Activated naive CD8-positive, alpha-beta T cell treated with anti-CD3 and anti-CD28 coated beads, Interleukin-2, amount 50 U/mL, for 24 hours (primary cell): ENCODE measurements at places on chromosomes 1 and 21.

- DNase-seq: no peak
These were observed 7.8 kb upstream of the PTTG1IP start for GRCh38 chr21:44881198-44881872.

DNA sequence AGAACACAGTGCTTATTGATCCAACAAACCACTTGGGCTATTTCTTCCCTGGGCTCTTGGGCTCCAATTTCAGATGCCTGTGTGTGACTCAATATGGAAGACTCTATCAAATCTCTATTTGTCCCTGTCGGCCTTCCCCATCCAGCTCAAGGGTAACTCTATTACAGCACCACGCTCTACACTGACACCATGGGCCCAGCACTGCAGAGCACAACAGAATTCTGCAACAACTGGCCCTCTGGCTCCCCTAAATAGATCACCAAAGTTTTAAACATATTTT is 51.7 kb downstream of the CAPZB start:
- no peak for DNase-seq

- no peak for DNase-seq
These were observed 55.3 kb upstream of the WASF2 start for GRCh38 chr1:27545271-27545670.

DNA sequence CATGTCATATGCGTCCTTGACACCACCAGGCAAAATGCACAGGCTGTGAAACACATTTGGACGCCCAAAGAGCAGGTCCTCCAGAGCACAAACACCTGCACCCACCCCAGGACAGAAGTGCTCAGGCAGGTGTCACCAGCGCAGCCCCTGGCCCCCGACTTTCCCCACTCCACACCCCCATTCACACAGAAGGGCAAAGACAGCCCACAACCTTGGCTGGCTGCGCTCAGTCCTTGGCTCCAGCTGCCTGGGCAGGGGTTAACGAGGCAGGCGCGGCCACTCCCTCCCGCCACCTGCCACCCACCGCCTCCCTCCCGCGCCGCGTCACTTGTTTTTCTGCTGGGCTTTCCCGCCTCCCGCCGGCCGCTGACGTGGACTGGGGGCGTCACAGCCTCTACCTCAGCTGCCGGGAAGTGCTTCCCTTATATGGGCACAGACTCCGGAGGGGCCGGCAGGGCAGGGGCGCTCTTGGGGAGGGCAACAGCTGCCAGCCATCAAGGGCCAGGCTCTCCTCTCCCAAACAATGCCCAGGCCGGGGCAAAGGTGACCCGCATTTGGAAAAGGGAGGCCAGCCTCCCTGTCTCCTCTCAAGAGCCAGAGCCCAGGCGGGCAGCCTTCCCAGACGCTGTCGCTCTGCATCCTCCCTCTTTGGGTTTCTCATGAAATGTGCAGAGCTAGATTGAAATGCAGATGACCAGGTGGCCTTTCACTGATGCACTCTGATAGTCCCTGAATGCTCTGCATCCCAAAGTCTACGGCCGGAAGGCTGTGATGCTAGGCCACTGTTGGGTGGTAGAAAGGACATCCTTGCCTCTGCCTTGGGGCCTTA is 14.8 kb upstream of the BTG2 start:
- peak; percentile 99 for DNase-seq

DNA sequence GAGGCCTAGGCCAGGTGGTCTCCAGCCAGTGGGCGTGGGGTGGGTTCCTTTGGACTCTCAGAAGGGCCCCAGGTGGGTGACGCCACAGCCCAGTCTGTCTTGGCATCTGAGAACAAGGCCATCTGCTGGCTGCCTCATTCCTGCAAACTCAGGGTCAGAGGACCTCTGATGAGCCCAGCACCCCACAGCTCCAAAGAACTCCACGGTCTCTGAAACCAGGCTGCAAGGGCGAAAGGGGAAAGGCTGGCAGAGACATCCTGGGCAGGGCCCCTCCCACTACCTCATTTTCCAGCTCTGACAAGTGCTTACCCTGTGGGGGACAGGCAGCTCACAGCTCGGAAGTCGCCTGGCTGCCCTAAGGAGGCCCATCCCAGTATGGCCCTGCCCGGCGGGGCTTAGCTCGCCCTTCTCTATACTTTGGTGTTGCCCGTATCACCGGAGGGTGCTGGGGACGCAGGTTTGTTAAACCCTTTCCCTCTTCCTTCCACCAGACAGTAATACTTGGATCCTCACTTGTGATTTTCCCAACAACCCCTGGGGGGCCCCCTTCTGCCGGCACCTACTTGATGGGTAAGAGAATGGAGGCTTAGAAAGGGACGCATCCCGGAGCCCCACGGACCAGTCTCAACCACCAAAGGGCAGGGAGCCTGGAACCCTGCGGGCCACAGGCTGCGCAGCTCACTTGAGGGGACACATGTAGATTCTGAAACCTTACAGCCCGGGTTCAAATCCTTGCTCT is 10.9 kb upstream of the EDN2 start:
- DNase-seq: peak; percentile 26

- DNase-seq: no peak
These were observed 43.2 kb upstream of the FMO2 start for GRCh38 chr1:171141688-171142415.

- DNase-seq: no peak
These were observed 437.4 kb downstream of the NPHP4 start for GRCh38 chr1:5554784-5555183.

DNA sequence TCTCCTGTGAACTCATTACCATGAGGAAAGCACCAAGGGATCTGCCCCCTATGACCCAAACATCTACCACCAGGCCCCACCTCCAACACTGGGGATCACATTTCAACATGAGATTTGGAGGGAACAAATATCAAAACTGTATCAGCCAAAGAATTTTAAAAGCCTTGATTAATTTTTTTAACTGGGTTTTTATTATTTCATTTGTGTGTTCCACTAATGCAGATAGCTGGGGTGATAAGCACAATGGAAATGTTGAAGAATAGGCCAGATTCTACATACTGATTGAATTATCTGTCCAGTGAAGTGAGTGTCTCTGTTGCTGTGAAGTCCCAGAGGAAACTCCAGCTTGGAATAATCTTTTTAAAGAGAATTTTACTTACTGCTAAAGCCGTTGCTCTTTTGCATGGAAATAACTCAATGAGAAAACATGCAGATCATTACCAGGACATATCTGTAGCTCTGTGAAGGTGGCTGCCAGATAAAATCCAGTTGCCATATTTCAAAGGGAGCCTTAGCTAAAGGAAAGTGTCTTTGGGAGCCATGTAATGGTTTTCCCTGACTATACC is 44.4 kb upstream of the DHCR24 start:
- no peak for DNase-seq

DNA sequence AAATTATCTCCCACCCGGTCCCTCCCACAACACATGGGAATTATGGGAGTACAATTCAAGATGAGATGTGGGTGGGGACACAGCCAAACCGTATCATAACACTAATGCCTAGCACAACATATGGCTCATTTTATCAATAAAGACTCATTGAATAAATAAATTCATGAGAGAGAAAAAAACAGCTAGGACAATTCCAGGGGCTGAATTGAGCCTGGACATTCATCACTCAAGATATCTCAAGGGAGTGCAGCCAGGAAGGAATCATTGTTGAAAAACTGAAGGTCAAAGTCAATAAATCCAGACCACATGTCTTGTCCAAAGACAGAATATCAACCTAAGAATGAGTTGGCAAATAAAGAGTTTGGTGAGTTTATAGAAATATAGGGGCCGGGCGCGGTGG is 644.1 kb downstream of the PLPP3 start:
- DNase-seq: no peak

GRCh38 chr1:226863446-226863845 is 7.0 kb upstream of the PSEN2 start:
- DNase-seq: no peak

- peak; percentile 34 for DNase-seq
These were observed 3.1 kb downstream of the C1orf162 start for GRCh38 chr1:111476761-111477309.

DNA sequence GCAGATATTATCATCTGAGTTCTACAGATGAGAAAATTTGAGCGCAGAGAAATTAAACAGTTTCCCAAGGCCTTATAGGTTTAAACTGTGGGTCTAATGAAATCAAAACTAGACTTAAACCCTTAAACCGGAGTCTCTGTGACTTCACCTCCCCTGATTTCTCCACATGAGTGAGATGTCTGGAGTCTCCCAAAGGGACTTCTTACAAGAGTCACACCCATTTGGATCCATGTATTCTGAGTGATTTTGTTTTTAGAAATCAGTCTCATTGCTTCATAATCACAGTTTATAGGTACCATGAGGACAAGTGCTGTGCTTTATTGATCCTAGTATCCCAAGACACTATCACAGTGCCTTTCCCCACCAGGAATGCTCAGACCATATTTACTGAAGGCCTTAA is 206.0 kb upstream of the JUN start:
- no peak for DNase-seq

DNA sequence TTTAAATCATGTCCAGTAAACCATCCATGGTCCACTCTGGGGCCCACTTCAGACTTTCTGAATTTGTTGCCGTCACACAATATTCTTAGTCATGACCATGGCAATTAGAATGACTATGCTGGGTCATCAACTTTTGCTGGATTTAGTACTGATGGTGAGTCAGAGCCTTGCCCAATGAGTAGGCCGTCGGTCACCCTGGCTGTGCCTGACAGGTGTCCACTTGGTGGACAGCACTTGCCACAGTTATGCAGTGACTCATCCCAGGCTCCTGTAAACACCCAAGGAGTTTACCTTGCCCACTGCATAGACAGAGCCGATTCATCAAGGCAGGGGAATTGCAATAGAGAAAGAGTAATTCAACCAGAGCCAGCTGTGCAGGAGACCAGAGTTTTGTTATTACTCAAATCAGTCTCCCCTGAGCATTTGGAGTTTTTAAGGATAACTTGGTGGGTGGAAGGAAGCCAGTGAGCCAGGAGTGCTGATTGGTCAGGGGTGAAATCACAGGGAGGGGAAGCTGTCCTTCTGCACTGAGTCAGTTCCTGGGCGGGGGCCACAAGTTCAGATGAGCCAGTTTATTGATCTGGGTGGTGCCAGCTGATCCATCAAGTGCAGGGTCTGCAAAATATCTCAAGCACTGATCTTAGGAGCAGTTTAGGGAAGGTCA is 333.8 kb downstream of the PTPRU start:
- no peak for DNase-seq

GRCh38 chr1:38547321-38547720 is 312.3 kb downstream of the RRAGC start:
- DNase-seq: no peak

DNA sequence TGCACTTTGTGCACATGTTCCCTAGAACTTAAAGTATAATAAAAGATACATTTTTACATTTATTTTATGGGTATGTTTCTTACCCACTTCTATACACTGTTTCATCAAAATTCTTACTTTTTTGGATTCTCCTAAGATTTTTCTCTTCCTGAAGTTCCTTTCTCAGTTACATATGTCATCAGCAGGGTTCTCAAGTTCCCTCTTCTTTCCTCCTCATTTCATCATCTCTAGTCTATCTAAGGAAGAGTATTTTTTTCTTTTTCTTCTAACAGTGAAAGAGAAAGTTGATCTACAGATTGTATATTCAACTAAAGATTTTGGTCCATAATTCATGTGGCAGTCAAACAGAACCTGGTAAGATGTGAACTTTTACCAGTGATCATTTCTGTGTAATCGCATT is 41.2 kb upstream of the CYYR1 start:
- DNase-seq: no peak

DNA sequence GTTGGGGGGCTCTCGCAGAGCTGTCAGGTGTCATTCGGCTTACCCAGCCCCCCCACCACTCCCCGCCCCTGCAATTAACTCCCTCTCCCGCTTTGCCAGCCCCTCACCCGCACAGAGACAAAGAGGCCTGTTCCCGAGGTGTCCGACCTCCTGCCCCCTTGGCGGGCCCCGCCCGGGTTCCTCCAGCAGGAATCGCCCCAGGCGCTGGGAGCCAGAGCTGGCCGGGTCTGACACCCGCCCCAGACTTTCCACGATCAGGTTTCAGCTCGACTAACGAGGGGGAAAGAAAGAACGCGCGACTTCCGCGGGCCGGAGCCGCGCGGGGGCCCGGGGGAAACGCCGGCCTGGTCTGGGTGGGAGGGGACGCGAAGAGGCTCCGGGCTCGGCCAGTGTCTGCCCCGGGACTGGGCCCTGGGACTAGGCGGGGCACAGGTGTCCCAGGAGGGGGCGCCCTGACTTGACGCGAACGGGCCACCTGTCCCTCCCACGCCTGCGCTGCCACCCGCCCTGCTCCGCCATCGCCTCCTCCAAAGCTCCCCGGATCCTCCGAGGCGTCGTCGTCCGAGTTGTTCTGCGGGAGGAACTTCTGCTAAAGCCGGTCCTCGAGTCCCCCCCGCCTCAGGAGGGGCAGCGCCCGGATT is 36.4 kb upstream of the HHAT start:
- DNase-seq: peak; percentile 42

DNA sequence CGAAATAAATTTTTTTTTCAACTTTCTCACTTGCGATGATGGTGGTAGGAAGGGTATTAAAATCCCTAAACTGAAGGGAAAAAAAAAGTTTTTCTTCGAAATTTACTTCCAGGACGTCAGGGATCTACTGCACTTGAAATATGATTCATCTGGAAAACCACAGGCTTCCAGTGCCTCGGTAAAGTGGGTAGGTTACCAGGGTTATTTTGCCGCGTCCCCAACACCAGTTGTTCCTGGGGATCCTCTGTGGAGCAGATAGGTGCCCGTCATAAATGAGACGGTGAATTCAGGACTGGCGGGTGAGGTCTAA is 773 bp downstream of the RABIF start:
- DNase-seq: no peak

GRCh38 chr1:224132901-224133300 is 19.0 kb downstream of the FBXO28 start:
- DNase-seq: no peak

- DNase-seq: no peak
These were observed 16.6 kb upstream of the PTP4A2 start for GRCh38 chr1:31954607-31955283.

DNA sequence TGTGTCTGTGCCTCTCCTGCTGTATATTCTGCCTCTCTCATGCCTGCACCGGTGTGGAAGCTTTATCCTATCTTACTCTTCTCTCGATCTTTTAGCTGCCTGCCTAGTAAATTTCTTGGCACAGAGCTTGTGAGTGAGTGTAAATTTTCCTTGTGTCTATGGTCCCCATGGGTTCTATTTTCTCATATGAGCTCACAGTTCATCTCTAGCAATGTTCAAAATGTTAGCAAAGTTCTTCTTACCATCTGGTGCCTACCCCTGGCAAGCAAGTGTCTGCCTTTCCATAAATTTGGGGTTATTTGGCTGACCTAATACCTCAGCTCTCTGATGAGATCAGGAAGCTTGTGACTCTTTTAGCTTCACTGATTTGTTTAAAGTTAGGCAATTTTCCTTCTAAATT is 572.1 kb upstream of the BRINP3 start:
- DNase-seq: no peak

GRCh38 chr1:228734881-228735801 is at the start of gene RHOU:
Gene RHOU, plus strand, starts transcription at chr1:228735479. Its CDS starts 264 bp downstream, at chr1:228735743.
- peak; percentile 68 for DNase-seq

GRCh38 chr1:193335806-193336428 is 149.5 kb upstream of the B3GALT2 start:
- DNase-seq: no peak

DNA sequence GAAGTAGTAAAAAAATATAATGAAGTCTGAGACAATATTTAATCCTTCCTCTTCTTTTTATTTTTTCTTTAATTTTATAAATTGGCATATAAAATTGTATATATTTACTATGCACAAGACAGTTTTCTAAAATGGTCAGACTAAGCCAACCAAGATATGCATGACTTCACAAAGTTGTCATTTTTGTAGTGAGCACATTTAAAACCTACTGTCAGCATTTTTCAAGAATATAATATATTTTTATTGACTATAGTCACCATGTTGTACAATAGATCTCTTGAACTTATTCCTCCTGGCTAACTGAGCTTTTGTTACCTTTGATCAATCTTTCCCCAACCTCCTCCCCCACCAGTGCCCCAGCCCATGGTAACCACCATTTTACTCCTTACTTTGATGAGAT is 129.2 kb downstream of the ATP6V1G3 start:
- no peak for DNase-seq
